Activated CD8-positive, alpha-beta memory T cell treated with anti-CD3 and anti-CD28 coated beads for 48 hours (primary cell): ENCODE measurements at places on chromosomes 1 and 21.

- no peak for DNase-seq
These were observed 223.7 kb upstream of the IRF2BP2 start for GRCh38 chr1:234833646-234834045.

DNA sequence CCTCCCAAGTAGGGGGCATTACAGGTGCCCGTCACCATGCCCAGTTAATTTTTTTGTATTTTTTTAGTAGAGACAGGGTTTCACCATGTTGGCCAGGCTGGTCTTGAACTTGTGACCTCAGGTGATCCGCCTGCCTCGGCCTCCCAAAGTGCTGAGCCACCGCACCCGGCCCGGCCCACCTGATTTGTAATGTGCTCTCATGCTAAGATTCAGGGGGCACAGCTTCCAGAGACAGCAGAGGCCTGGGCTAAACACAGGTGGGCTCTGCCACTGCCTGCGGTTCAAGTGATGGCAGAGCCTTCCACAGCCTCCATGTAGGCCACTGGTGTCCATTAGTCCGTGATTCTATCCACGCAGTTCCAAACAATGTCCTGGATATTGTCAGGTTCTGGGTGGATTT is 98.4 kb downstream of the PDE9A start:
- DNase-seq = no peak

DNA sequence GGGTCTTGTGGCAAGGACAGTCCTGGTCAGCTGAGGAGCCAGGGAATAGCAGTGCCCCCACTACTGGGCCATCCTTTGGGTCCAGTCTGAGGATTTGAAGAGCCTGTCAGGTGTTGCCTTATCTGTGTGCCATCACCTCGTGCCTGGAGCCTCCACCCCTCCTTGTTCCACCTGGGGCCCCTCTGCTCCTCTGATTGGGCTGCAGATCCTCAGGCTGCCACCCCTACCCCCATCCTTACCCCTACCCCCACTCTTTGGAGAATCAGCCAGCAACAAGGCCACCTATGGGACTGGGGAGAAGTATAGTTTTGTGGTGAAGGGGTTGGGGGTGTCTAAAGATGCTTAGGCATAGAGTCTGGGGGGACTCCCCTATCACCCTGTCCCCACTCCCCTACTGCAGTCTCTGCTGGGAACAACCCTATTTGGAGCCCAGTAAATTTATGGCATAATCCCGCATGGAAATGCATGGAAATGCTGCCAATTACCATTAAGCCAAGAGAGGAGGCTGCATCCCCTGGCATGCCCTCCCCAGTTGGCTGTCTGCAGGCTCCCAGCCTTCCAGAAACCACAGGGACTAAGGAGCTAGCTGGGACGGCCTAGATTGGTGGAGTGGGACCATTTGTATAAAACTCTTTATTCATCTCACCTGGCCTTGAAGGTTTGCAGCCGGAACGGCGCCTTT is 142.7 kb upstream of the CSF3R start:
- DNase-seq = no peak

DNA sequence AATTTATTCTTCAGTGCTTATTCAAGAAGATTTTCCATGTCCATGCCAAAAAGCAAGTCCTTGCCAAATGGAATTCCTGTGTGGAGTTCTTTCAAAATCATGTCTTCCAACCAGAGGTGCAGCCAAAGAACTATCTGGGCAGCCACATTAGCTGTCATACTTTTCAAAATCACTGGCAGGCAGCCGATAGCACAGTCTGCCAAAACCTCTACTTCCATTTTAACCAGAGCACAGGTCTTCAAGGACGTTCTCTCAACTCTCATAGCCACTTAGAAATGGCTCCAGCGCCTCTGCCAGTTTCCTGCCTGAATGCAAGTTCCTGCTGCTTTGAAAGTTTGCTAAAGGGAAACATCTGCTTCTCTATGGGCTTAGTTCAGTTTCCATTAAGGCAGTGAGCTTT is 975.7 kb upstream of the ADGRL4 start:
- DNase-seq = no peak

- DNase-seq = no peak
These were observed 13.5 kb upstream of the COL16A1 start for GRCh38 chr1:31717341-31717740.

DNA sequence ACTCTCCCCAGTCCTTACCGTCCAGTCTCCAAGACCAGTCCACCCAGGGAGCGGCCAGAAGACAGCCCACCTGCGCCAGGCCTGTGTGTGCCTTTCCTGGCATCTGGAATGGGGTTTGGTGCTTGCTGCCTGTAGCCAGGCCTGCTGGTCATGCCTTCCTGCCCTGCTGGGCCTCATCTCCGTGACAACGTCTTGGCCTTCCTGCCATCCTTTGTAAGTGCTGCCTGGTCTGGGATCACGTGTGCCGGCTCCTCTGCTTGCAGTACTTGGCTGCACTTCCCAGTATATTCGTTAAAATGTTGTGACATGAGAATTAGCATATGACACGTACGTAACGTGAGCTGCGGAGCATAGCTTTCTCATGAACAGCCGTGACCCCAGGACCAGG is 145.3 kb upstream of the COL6A1 start:
- DNase-seq = no peak

DNA sequence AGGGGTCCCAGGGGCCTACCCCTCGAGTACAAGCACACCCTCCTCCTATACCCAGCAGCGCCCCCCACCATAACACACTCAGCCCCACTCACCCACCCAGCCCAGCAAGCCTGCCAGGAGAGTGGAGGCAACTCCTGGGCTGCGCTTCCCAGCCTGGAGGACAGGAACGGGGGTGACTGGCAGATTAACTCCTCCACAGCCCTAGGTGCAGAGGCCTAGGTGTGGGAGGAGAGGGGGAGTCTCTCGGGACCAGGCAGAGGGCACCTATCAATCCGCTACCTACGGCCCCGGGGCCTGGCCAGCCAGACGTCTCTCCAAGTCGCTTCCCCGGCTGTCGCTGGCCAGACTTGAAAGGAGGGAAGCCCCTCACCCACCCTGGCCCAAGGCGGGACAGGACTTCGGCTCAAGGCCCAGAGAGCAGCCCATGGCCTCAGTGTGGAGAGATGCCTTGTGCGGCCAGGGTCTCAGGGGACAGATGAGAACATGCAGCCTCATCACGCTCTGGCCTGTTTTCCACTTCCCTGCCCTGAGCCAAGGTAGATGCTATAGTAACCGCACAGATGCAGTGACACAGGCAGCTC is 24.9 kb downstream of the MATN1 start:
- DNase-seq = no peak

DNA sequence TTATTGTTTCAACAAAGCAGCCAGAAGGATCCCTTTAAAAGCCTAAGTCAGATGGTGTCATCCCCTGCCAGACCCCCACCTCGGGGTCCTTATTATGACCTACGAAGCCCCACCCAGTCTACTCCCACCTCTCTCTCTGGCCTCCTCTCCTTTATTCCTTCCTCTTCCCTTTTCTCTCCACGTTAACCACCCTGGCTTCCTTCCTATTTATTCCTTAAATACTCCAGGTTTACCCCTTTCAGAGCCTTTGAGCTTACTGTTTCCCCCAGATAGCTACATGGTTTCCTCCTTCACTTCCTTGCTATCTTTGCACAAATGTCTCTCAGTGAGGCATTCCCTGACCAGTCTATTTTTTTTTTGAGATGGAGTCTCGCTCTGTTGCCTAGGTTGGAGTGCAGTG is 12.0 kb upstream of the SLC9A1 start:
- DNase-seq = no peak

- no peak for DNase-seq
These were observed 32.0 kb downstream of the PCNT start for GRCh38 chr21:46356005-46356338.

- no peak for DNase-seq
These were observed 4.1 kb upstream of the SLC2A1 start for GRCh38 chr1:42962641-42963377.

DNA sequence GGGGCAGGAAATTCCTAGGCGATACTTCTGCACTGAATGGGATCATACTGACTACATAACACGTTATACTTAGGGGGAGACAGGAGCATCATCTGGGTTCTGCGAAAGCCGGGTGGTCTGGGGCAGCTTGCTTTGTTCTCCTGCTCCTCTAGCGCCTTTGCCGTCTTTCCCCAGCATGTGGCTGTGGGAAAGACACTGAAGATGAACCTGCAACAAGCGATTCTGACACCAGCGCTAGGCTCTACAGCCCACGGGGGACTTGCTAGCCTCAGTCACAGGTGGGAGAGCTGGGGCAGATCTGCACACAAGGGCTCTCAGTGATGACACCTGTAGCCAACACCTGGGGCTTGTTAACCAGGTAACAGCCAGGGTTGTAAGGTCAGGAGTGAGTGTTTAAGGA is 51.8 kb downstream of the CD46 start:
- DNase-seq = no peak

DNA sequence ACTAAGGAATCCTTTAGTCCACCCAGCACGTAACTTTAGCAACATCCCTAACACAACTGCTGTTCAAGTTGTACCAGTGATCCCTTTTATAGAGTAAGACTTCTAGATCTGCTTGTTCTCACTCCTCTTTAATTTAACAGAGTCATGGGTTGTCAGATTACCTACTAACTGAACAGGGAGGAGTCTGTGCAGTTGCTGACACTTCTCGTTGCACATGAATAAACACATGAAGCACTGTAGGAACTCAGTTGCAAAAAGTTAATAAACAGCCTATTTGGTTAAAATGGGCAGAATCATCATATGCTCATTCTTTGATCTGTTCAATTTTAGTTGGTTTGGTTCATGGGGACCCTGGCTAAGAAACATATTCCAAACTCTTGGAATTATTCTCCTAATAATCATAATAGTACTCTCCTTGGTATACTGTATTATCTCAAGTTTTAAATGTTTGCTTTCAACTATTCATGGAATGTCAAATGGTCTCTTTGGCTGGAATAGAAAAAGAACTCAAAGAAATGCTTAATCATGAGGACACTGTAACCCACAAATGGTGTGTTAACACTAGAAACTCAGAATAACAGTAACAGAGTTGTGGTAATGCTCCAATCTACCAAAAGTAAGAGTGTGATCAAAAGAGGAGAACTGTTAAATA is 15.6 kb downstream of the PLPPR5 start:
- DNase-seq = no peak

DNA sequence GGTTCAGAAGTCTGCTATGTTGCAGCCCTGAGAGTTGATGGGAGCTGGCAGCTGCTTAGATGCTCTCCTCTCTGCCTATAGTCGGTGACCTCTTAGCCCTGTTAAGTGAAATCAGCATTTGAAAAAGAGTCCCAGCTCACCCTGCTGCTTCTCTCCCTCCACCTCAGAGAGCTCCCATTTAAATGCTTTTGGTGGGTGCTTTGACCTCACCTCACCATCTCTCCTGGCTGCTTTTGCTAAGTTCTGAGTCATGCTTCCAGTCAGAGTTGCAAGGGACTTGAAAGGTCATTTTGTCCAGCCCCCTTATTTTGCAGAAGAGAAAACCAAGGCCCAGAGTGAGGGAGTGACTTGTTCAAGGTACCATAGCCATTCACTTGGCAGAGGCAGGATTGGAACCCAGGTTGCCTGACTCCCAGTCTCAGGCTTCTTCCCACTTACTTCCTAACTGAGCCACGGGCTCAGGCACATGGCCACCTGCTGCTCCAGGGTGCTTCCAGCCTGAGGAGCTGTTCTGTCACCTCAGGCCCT is 3.3 kb downstream of the MAPKAPK2 start:
- no peak for DNase-seq

- no peak for DNase-seq
These were observed 34.5 kb downstream of the PROX1 start for GRCh38 chr1:214022229-214022791.

- DNase-seq = no peak
These were observed 4.2 kb upstream of the C1orf159 start for GRCh38 chr1:1120096-1120495.

DNA sequence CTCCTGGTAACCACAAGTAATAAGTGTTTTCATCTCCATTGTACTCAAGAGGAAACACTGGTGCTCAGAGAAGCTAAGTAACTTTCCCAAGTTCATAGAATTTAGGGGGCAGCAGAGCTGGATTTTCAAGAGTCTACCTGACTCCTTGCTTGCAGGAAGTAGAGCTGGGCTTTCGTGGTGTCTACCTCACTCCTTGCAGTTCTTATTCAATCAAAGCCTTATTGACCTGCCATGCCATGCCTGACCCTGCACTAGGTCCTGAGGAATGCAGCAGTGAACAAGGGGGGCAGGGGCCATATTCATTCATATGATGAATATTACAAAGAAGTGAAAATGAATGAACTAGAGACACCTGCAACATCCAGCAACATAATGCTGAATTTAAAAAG is 93.3 kb downstream of the GLIS1 start:
- no peak for DNase-seq

GRCh38 chr1:69504730-69505252 is 62.9 kb upstream of the LRRC7 start:
- DNase-seq = no peak

DNA sequence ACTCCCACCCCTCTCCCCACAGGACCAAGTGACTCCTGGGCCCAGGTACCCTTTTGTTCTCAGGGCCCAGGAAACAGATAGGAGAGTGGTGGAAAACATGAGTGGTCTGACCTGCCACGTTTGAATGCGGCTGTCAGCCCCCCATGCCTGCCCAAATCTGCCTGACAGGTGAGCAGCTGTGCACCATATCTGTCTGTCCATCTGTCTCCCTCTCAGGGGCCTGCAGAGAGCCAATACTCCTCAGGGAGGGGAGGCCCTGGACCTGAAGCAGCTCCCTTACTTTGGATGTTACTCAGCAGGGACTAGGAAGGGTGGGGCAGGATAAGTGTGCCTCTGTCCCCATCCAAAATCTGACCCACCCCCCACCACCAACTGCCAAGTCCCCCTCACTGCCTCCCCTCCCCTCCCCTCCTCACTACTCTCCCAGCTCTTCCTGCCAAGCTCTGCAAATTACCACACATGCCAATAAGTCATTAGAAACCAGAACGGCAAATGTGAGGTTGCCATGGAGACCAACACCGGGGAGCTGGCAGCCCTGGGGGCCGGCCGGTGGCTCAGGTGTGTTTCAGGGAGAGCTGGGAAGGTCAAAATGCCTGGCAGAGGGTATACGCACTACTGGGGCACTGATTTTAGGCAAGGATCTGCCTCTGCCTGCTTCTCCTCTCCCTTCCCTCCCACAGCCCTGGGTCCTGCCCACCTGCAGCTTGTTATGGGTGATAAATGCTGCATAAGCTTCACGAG is 11.5 kb downstream of the LRRN2 start:
- no peak for DNase-seq

GRCh38 chr21:31405604-31406003 is 61.5 kb upstream of the TIAM1 start:
- DNase-seq = no peak

- no peak for DNase-seq
These were observed 153.4 kb upstream of the IRF2BP2 start for GRCh38 chr1:234763367-234763766.

- no peak for DNase-seq
These were observed at the start of gene TIAM1 for GRCh38 chr21:31343680-31344480. Gene TIAM1 (minus strand): TSS chr21:31344261. CDS start chr21:31266972, 77,289 bp downstream.
